Hematopoietic multipotent progenitor cell treated with erythropoietin and hydrocortisone succinate and interleukin-3 and kit ligand, for 15 days (in vitro differentiated cells): ENCODE measurements at places on chromosomes 16 and 17.

DNA sequence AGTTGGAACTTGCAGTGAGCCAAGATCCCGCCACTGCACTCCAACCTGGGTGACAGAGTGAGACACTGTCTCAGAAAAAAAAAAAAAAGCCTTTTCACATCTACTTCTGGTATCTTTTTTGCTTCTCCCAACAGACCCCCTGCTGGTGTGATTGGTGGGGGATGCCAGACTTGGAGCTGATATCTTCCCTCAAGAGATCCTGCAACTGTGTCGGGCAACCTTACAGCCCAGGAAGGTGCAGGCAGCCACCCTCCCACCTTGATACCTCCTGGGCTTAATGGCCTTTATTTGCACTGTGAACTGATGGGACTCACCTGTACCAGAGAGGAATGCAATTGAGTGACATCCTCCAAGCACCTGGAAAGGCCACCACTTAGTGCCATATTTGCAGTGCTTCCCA, 142.3 kb downstream of the RGS9 start:
- no peak for DNase-seq

DNA sequence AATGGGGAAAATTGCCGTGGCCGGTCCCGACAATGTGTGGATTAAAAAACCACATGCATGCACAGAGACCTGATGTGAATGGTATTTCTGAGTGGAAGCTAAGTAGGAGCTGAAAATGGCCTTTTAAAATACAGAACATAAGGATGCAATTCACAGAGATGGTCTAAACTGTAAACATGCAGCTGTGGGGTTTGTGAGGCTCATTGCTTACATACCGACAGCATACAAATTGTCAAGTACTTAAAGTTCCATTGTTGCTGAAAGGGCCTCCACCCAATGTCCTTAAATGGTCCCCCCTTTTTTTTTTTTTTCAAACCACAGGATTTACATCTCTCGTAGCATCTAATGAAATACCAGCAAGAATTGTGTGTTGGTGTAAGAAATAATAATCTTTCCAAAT, 523.2 kb downstream of the MAF start:
- DNase-seq = no peak

- DNase-seq = no peak
These were observed 2.8 kb upstream of the PMFBP1 start for GRCh38 chr16:72174726-72175125.

DNA sequence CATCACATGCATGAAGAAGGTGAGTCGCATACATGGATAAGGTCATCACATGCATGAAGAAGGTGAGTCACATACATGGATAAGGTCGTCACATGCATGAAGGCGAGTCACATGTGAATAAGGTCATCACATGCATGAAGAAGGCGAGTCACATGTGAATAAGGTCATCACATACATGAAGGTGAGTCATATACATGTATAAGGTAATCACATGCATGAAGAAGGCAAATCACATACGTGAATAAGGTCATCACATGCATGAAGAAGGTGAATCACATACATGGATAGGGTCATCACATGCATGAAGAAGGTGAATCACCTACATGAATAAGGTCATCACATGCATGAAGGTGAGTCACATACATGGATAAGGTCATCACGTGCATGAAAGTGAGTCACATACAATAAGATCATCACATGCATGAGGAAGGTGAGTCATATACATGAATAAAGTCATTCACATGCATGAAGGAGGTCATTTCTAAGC, 105.1 kb upstream of the SDK2 start:
- DNase-seq = no peak

GRCh38 chr16:52756812-52757517, 210.0 kb upstream of the TOX3 start:
- no peak for DNase-seq

DNA sequence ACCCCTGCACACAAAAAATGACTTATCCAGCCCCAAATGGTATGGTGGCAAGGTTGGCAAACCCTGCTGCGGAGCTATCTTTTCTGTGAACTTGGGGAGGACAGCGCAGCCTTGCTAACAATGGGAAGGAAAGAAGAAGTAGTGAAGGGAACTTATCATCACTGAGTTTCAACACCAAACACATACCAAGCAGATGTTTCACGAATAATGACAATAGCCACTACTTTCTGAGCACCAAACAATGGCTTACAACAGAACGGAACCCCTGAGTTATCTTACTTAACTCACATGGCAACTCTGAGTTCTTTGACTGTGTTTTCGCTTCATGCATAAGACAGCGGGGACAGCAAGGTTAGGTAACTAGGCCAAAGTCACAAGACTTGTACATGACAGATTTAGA, 148.9 kb downstream of the XYLT1 start:
- DNase-seq = no peak

GRCh38 chr17:59846394-59847165, 46.2 kb downstream of the TUBD1 start:
- DNase-seq = no peak
